CD14-positive monocyte (primary cell): ENCODE measurements at places on chromosomes 2 and 18.
A peak's percentile ranks its signal among the peaks of the same experiment; 100 is the strongest.

DNA sequence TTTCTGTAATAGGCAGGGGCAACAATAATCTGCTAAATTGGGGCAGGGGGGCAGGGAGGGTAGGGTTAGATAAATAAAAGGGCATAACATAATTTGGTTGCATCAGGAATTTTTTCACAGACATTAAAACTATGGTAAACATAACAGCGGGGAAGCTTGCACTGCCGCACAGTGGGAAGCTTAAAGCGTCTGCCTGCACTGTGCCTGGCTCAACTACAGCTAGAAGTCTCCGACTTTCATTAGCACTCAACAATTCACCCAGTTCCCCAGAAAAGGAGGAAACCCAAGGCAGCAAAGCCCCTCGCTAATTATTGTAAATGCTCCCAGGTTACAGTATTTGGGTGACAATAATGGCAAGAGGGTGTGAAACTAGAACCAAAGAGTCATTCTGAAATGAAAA, 562.9 kb downstream of the ARHGAP15 start:
- no peak for DNase-seq

- no peak for DNase-seq
These were observed 31.6 kb downstream of the MBD2 start for GRCh38 chr18:54192900-54193299.

- peak; percentile 54 for DNase-seq
These were observed 100.1 kb upstream of the APCDD1 start for GRCh38 chr18:10354241-10354811.

GRCh38 chr2:139652385-139652784, 872.2 kb upstream of the NXPH2 start:
- no peak for DNase-seq

DNA sequence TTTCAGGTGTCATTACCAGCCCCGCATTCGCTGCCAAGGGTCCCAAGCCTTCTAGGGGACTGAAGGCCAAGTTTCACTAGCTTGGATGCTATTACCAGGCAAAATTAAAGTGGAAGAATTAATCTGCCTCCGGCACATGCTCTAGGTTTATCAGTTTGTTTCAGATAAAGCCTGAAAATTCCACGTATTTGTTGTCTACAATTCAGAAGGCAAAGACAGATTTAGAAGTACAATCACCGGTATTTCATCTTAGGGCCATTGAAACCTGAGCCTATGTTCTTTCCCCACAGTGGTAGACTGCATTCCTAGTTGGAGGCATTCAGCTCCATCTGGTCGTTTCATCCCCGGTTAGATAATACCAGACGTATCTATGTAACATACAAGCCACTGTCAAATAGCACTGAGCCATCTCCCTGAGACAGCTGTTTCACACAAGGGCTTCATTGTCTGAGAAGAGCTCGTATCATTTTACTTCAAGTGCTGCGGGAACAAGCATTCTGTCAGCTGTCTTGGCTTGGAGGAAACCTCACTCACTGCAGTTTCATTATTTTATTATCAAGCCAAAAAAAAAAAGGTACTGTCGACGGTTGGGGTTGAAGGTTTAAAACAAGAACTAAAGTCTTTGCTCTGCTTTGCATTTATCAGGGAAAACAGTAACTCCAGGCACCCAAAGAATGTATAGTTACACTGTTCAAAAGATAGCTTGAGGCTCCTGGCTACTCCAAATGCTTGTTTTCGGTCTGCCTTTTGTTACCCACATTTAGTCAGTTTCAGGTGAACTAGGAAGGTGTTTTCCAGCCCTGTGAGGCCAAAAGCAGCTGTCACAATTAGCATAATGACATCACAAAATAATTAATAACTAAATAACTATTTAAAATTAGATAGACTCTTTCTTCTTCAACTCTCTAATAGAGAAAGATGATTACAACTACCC, 76.7 kb downstream of the TGIF1 start:
- no peak for DNase-seq

- DNase-seq: no peak
These were observed 120.4 kb downstream of the TPGS2 start for GRCh38 chr18:36708366-36708765.

DNA sequence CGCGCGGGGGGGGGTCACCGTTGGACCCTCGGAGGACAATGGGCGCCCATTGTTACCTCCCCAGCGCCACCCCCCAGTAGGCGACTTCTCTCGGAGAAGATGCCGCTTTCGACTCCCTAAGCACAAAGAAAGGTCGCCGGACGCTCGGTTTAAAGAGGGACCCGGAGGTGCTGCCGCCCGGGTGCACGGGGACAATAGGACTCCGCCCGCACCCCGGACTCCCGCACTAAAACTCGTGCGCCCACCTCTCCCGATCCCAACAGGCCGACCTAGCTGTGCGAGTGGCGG, 318 bp upstream of the CDC42EP3 start:
- peak; percentile 34 for DNase-seq

DNA sequence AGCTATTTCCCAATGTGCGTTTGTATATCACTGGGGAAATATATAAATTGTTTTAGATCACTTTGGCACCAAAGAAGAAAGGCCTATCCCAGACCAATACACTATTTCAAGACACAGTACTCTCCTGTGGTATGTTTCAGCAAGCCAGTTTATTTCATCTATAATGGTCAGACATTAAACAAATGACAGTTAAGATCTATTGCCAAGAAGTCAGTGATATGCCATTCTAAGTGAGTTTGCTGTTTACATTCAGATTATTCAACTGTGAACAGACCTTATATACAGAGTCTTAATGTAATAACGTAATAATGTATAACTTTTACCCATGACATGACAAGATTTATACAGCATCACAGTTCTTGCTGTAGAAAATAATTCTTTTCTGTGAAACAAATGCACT, 352.7 kb downstream of the CDH7 start:
- no peak for DNase-seq

GRCh38 chr2:68877079-68877772, 6.0 kb upstream of the BMP10 start:
- no peak for DNase-seq

GRCh38 chr2:120990451-120990871, 254.8 kb downstream of the GLI2 start:
- no peak for DNase-seq

DNA sequence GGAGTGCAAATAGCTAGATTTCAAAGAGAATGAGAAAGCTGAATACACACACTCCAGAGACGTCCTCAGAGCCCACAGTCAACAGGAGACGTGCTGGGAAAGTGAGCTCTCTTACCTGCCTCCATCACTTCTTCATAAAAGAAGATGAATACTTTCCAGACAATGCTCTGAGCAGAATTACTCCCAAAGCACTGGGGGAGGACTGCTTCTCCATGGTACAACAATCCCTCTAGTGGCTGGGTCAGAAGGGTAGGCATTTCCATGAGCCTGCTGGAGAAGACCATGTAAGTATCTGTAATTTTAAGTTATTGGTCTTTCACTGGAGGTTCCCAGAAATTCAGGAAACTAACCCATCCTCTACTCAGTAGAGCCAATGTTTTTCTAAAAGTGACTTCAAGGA, 190.3 kb downstream of the RBM43 start:
- no peak for DNase-seq

- DNase-seq: no peak
These were observed 20.6 kb upstream of the AMMECR1L start for GRCh38 chr2:127906206-127906926.

DNA sequence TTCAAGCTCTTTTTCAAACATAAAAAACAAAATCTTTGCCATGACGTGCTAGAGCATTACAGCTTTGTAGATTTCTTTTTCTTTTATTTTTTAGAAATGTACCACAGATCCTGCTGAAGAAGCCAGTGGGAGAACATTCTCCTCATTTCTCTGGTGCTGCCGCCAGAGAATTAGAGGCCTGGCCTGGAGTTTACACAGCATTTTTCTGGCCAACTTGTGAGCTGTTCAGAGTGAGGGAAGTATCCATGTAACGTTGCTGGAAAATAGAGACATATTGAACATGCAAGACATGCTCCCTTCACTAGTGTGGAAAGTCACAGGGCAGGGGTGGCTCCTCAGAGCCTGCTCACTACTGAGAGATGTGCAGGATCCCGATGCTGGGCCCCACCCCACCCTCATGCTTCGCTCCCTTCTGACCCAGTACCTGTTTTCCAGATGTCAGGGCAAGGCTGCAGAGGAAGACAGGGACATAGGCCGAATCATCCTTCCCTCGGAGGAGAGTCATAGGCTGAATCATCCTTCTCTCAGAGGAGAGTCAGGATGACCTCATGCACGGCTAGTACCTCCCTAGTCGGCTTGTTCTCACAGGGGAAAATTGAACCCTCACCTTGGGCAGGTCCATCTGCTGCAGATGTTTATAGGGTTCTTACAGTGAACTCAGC, 298.5 kb downstream of the INSIG2 start:
- DNase-seq: no peak

- peak; percentile 51 for DNase-seq
These were observed 19.7 kb downstream of the CLUL1 start for GRCh38 chr18:616380-616995.

- peak; percentile 84 for DNase-seq
These were observed 203.2 kb upstream of the ACVR2A start for GRCh38 chr2:147641651-147642050.

- peak; percentile 51 for DNase-seq
These were observed 8.3 kb downstream of the SLC4A5 start for GRCh38 chr2:74334931-74335333.

- DNase-seq: no peak
These were observed 11.5 kb upstream of the C2orf42 start for GRCh38 chr2:70202236-70202806.

GRCh38 chr2:85584857-85585780, 888 bp downstream of the VAMP5 start:
- peak; percentile 40 for DNase-seq

DNA sequence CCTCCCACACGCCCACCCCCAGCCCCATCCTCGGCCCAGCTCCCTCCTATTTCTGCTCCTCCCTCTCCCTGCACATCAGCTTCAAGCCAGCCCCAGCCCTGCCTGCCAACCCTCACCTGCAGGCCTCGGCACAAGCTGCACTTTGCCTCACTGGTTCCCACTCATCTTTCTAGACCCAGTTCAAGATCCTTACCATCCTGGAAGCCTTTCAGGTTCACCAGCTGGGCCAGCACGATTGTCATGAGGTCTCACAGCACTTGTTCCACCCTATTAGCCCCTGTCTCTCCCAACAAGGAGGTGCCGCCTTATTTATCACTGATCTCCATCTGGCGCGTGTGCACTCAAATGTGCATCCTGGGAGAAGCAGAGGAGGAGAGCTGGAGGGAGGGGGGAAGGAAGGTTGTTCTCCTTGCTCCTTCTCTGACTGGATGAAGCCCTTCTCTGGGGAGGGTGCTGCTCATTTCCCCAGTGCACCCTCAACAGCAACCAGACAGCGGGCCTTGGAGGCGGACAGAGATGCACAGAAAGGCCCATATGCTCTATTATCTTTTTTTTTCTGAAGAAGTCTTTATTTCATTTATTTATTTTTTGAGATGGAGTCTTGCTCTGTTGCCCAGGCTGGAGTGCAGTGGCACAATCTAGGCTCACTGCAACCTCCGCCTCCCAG, 15.5 kb upstream of the BIN1 start:
- DNase-seq: no peak

GRCh38 chr2:23489471-23490322, 104.7 kb downstream of the KLHL29 start:
- DNase-seq: no peak

DNA sequence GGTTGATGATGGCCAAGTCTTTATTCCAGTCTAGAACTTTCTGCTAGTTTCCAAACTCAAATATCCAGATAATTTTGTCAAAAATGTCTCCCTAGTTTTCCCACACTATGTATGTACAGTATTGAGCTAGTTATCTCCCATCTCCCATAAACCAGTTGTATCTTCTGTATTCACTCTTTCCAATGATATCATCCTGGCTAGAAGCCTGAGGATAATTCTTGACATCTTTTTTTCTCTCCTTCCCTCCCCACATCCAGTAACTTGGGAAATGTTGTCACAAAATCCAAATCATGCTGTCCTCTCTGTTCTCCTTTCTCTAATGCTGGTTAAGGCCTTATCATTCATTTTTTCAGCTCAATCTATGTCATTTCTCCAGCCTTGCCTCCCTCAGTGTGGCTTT, 553.8 kb upstream of the FANCL start:
- no peak for DNase-seq

GRCh38 chr2:106165561-106165960, 28.5 kb downstream of the UXS1 start:
- no peak for DNase-seq

- DNase-seq: no peak
These were observed 7.2 kb upstream of the RAB12 start for GRCh38 chr18:8602040-8602439.

GRCh38 chr2:237604960-237605359, 14.4 kb upstream of the RAB17 start:
- DNase-seq: no peak

- DNase-seq: no peak
These were observed 181.3 kb downstream of the UXS1 start for GRCh38 chr2:106012591-106013347.

DNA sequence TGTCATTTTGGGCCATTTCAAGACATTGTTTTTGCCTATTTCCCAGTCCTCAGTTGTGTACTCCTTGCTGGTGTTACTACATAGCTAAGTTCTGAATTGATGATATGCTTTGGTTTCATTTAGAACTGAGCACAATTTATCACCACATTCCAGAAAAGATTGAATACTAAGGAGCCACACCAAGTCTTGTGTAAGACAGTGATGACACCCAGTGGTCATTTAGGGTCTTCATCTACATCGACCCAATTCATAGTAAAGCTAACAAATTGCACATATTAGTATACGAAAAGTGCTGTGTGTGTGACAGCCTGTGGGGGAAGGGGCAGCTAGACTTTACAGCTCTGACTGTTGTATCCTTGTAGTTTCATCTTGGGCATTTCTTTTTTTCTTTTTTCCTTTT, 10.9 kb upstream of the DLX2 start:
- no peak for DNase-seq

- DNase-seq: no peak
These were observed 181.5 kb downstream of the KLHL29 start for GRCh38 chr2:23566241-23567142.

DNA sequence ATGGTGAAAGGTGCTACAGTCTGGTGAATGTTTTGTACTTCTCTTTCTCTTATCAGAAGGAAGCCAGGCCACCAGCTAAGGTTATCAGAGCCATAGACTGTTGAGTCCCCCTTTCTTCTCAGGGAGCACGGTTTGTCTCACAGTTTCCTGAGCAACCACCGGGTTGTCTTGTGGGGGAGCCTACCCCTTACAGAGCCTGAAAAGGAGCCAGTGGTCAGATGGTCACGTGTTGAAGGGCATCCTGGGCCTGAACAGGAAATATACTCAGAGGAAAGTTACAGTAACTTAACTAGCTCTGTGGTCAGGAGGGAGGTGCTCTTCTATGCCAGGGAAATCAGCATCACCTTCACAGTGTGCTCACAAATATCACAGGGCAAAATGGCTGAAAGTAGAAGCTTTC, 11.6 kb downstream of the CD28 start:
- DNase-seq: no peak

DNA sequence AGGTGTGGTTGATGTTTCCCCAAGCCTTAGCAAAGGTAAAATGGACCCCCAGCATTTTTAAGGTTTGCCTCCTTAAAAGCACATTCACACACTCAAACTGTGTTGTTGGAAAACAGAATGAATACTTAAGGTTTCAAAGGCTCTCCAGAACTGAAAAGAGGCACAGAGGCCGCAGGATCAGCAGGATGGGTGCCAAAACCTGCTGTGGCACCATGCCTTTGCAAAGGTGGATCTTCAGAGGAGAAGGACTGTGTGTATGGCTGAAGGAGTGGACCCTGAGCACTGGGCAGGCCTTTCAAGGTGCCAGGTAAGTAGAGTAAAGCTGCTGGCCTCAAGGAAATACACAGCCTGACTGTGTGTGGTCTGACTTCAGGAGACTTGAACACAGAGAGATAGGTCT, 127.3 kb downstream of the XRCC5 start:
- no peak for DNase-seq

GRCh38 chr2:145806546-145806945, 1286.6 kb upstream of the ZEB2 start:
- DNase-seq: no peak

- no peak for DNase-seq
These were observed 68.0 kb downstream of the TBR1 start for GRCh38 chr2:161484061-161484460.
